A172 (cell line): ENCODE measurements at places on chromosomes 7 and 10.

DNA sequence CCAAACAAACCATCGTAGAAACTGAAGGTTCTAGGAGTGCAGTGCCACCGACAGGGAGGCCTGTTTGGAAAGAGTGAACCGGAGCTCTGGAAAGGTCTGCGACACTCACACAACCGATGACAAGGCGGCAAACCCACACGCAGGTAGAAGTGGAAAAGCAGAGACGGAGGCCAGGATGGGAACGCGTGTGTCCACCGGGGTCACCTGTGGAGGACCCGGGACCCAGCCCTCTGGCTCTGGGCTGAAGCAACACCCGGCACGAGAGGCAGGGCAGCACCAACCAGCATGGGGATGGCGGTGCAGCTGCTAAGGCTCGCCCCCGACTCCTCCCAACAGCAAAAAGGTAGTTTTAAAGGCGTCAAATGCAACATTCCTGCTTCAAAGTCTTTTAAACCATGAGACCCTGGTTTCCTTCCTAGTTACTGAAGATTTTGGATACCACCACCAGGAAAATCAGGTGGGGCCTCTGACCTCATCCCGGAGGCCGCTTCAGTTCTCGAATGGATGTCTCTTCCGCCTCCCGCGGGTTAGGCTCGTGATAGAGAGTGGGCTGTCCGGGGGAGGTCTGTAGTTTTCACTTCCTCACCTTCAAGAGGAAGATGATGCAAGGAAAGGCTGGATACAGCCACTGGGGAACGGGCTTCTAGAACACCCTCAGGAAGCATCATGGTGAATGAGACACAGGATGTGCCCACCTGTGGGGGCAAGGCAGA lies 115.5 kb downstream of the SMURF1 start:
- DNase-seq, result no peak

GRCh38 chr7:40243076-40243475 lies 108.3 kb downstream of the SUGCT start:
- no peak for DNase-seq

DNA sequence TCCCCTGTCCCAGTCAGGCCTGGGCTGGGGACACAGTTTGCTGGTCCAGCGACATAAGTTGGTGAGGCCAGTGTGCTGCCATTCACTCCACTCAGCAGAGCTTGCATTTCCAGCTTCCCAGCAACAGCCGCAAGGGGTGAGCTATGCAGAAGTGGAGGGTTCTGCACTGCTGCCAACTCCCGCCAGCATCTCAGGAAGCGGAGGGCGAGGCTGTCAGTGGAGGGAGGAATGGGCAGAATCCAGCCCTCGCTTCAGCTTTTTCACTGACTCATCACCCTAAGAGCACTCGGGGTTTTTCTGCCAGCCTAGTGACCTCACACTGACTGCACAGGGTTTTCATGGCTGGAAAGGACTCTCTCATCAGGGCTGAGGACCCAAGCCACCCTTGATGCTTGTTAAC lies 625.1 kb upstream of the MKI67 start:
- no peak for DNase-seq

DNA sequence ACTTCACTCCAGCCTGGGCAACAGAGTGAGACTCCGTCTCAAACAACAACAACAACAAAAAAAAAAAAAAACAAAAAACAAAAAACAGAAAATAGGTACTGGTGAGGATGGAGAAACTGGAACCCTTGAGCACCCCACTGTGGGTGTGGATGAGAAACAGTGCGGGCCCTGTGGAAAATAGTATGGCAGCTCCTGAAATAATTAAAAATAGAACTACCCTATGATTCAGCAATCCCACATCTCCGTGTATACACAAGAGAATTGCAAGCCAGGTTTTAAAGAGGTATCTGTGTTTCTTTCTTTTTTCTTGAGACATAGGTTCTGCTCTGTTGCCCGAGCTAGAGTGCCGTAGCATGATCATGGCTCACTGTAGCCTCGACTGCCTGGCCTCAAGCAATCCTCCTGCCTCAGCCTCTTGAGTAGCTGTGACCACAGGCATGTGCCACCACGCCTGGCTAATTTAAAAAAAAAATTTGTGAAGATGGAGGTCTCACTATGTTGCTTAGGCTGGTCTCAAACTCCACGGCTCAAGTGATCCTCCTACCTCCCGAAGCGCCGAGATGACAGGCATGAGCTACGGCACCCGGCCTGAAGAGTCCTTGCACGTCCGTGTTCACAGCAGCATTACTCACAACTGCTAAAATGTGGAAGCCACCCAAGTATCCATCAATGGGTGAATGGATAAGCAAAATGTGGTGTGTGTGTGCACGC lies 39.5 kb downstream of the EBF3 start:
- no peak for DNase-seq

DNA sequence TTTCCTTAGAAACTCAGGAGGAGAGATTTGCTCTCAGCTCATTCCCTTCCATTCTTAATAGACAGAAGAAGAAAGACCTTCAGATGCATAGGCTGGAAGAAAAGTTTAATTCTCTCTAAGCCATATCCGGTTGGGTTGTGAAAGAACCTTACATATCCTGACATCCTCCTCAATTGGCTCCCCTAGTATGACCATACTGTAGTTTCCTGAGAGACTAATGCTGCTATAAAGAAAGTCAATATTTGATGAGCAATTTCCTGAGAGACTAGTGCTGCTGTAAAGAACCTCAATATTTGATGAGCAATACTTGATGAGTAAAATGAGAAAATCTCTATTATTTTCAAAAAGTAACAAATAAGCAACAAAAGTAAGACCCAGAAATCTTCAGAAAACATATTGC lies 888.5 kb upstream of the SORCS1 start:
- no peak for DNase-seq

DNA sequence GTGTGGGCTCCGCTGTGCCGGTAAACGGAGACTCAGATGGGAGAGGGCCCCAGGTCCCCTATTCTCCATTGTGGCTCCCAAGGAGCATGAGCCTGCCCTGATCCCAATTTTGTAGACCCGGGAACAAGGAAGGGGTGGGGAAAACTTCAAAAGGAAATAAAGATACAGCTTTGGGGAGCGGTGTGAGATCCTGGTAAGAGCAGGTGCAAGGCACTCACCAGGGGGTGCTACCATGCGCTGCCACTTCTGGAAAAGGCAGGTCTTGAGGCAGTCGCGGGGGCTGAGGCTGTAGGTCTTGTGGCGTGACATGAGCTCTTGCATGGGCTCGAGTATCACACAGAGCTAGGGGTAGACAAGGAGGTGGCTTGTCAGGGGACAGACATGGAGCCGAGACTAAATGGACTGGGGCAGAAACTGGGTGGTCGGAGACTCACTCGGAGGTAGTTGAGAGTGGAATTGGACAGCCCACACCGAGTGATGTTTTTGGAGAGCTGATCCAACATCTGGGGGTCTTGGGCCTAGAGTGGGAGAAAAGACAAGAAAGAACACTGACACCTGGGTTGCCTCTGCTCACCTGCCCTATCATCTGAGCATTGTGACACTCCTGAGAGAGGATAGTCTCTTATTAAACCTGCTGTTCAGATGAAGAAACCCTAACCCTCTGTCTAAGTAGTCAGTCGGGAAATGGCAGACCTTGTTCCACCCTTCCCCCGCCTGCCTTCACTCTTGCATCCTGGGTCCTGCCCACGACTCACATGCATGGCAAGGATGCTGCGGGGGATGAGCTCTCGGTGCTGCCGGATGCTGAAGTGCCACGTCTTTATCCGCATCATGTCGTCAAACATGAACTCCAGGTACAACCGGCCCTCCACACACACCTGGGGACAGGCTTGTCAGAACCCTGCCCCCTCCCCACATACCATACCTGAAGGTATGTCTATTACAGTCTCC lies 10.7 kb downstream of the LDB1 start:
- no peak for DNase-seq

DNA sequence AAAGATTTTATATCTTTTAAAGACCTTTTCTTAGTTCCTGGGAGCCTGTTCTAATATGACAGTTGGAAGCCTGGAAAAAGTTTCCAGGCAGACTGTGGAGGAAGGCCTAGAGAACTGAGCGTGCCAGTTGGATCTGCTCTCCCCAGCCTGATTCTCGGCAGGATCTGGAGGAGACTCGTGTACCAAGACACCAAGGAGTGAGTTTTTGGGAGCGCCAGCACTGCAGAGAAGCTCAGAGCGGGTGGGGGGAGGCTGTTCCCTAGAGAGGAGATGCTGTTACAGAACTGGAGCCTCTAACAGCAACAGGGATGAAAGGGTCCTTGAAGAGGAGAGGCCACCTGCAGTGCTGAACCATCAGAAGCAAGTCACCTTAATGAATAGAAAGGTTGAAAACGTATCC lies 52.9 kb downstream of the LYZL2 start:
- no peak for DNase-seq

DNA sequence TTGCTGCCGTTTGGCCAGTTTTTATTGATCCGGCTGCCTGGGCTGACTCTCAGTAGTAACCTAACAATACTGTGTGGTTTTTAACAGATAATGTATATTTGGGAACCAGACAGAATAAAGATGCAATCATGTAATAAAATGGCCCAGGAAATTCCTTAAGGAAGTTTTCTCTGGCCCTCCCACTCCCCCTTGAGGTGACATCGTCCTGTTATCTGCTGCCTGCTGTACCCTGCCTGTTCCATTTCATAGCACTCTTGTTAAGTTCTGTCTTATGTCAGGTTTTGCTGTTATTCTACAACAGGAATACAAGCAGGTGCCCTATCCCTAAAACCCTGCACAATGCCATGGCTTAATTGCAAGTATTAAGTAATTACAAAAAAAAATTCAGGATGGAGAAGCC lies 12.5 kb downstream of the ITGB8 start:
- no peak for DNase-seq

DNA sequence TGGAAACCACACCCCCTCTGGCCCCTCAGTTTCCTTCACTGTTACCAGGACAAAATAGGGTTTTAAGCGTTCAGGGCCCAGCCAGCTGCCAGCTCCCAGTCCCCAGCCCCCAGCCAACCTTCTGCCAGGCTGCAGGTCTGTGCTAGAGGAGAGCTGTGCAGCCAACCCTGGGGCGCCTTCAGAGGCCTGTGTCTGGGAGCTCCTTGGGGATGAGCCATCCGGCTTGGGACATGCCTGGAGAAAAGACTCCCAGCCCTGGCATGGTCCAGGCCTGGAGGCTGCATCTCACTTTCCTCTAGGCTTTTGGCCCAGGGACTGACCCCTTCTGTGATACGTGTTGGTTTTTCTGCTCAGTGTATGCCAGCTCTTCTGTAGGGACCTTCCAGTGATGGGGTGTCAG lies 487.6 kb upstream of the MGMT start:
- DNase-seq, result no peak

DNA sequence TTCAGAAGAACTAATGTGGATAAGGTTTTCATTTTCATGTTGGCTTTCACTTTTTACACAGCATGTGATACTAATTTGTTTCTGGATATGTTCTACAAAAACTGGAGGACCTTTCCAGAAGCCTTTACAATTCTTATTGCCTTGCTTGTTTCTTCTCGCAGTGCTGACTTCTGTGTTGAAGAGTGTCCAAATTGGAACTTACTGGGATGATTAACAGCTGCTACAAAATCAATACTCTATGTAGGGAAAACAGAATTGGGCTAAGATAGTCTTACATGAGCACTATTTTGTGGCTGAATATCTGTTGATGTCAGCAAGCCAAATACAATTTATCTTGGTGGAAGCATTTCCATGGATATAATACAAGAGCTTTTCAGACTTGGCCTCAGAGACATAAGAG lies 351.2 kb downstream of the DGKB start:
- DNase-seq, result no peak

DNA sequence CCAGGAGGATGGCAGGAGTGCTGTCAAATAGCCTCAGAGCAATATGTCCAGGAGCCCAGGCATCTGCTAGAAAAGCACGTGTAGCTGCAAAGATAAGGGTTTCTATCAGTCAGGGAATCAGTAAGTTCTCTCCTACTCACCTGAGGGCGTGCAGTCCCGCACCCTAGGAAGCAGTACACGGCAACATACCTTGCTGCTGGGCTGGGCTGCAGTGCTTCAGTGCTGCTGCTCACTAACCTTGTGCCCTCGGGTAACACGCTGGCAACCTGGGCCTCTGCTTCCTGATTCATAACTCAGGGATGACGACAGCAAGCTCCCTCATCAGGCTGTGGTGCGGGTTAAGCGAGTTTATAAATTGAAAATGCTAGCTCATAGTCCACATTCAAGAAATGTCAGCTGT lies 29.5 kb upstream of the CCNY start:
- DNase-seq, result peak; percentile 66

DNA sequence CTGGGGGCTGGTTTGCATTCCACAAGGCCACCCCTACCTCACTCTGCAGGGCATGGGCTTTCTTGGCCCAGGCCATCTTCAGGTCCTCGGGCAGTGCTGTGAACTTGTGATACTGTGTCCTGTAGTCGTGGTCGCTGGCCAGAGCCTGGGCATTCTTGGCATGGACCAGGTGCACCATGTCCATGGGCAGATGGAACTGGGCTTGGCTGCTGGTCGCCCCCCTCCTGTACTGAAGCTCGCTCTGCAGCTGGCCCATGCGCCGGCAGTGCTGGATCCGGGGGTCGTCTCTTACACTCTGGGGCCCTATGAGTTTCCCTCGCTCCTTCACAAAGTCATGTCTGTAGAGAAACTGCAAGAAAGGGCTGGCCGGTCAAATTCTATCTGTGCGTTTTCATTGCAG lies 51.7 kb downstream of the HABP2 start:
- DNase-seq, result no peak

DNA sequence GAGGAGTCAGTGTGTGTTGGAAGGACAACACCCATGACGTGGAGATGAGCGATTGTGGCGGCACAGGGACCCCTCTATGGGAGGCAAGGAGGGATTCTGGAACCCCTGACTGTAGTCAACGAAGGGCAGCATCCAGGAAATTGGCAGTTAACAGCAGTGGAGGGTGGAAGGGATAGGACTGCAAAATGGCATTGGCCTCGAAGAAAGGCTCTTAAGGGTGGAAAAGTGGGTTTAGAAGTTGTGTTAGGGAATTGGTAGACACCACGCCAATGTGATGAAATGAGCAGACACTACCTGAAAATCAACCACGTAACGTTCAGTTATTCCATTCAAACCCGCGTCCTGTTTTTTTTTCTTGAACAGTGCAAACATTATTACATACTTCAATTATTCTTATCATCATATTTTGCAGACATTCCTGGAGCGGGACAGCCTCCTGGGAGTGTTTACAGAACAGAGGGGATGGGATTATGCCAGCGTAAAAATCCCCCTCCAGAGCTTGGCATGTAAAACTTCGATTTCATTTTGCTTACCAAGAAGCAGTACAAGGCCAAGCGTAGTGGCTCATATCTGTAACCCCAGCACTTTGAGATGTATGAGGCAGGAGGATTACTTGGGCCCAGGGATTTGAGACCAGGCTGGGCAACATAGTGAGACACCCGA lies 272.1 kb downstream of the WDR37 start:
- no peak for DNase-seq

DNA sequence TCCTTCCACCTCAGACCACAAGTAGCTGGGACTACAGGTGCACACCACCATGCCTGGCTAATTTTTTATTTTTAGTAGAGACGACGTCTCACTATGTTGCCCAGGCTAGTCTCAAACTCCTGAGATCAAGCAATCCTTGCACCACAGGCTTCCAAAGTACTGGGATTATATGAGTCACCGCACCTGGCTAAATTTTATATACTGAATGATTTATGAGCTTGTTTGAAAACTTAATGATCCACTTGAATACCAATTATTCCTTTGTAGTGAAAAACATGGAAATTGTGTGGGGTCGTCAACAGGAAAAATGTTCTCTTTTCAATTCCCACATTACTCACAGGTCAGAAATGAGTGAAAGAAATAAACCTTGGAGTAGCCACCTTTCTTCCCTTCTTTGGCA lies 31.3 kb downstream of the RAPGEF5 start:
- no peak for DNase-seq
